OCI-LY7 (cell line): ENCODE measurements at places on chromosomes 5 and 9.
A peak's percentile ranks its signal among the peaks of the same experiment; 100 is the strongest.

GRCh38 chr5:368183-369084 is 46.9 kb downstream of the AHRR start:
- DNase-seq: peak; percentile 24

DNA sequence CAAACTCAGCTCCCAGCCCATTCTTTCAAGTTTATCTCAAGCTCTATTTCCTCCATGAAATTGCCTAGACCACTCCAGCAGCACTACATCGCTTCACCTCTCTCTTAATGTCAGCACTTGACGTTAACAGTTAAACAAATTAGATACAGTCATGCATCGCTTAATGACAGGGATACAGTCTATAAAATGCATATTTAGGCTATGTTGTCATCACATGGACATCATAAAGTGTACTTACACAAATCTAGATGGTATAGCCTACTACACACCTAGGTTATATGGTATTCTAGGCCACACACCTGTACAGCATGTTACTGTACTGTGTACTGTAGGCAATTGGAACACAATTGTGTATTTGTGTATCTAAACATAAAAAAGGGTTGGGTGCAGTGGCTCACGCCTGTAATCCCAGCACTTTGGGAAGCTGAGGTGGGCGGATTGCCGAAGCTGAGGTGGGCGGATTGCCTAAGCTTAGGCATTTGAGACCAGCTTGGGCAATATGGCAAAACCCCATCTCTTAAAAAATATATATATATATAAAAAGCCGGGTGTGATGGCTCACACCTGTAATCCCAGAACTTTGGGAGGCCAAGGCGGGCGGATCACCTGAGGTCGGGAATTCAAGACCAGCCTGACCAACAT is 13.4 kb upstream of the PCSK5 start:
- no peak for DNase-seq

DNA sequence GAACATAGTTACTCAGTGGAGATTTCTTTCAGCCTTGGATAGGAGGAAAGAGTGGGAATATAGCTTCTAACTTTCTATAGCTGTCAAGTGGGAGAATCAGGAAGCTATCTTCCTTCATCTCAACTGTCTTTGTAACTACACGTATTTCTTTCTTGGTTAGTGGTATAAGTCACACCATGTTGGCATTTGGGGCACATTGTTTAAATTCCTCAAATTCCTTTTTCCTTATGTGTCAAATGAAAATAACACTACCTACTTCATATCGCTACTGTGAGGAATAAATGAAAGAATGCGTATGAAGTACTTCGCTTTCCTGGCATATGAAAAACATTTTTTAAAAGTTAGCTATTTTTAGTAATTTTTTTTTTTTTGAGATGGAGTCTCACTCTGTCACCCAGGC is 1082.5 kb upstream of the WWC1 start:
- DNase-seq: no peak

DNA sequence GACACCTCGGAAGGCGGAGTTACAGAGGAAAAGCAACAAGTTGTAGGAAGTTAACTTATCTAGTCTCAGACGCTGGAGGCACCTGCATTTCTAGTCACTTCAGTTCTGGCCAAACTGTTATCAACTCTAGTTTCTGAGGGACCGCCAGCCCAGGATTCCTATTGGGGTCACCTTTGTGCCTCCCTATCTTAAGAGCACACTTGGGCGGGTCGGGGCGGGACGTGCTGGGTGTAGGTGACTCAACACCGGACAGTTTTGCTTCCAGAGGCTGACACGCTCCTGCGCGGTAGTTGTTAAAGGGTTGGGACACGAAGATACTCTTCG is 679 bp upstream of the KDM4C start:
- DNase-seq: no peak

DNA sequence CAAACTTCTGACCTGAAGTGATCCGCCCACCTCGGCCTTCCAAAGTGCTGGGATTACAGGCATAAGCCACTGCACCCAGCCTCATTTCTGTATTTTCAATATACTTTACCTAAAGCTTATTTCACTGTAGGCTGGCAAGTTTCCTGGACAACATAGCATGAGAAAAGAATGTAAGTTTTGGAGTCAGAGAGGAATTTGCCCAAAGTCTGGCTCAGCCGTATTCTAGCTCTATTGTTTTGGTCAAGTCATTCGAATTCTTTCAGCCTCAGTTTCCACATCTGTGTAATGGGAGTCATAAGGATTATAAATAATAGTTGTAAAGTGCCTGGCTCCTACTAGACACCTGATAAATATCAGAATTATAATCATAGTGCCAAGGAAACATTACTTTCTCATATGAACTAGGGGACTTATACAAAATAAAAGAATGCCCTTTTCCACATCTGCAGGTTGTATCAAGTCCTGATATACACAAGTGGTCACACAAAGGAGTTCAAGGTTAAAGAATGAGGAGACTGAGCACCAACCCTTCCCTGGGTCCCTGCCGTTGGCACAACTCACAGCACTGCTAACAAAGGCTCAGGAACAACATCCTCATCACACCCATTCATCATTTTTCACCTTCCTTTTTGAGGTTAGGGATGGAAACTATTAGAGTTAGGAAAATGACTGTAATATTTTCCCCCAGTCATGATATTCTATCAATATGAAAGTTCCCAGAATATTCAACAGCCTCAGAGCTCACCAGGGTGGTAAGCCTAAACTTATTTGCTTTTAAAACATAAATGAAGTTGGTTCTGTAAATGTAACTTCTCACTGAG is 34.6 kb upstream of the RAI14 start:
- DNase-seq: no peak

DNA sequence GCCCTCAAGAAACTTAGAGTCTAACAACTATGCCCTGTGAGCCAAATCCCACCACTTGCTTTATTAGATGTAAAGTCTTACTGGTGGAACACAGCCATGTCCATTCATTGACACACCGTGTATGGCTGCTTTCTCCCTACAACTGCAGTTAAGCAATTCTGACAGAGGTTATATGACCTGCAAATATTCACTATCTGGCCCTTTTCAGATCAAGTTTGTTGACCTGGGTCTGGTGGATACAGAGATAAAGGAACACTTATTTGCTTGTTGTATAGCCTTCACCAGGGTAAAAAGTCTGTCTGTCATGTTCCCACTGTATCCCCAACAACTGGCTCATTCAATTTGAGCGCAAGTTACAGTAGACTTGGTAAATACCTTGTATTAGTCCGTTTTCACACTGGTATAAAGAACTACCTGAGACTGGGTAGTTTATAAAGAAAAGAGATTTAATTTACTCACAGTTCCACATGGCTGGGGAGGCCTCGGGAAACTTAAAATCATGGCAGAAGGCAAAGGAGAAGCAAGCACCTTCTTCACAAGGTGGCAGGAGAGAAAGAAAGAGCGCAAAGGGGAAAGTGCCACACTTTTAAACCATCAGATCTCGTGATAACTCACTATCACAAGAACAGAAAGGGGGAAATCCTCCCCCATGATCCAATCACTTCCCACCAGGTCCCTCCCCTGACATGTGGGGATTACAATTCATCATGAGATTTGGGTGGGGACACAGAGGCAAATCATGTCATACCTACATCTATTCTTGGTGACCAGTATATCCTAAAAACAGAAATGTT is 27.9 kb downstream of the DEPDC1B start:
- no peak for DNase-seq

- DNase-seq: no peak
Observed at GRCh38 chr5:24547132-24547531, 97.6 kb downstream of the CDH10 start.

DNA sequence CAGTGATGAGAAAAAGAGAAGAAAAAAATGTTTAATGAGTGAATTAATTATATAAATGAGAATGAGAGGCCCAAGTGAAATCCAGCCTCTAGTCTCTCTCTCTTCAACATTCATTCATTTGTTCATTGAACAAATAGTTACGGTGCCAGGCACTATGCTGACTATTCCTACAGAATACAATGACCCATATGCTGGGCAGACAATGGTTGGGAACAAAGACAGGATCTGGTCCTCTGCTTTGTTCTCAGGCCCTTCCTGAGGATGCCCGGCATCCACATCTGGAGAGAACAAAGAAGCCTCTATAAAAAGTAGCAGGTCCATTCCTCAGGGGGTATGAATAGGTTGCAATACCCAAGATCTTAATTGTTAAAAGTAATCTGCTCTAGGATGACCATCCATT is 6.9 kb downstream of the ADAM19 start:
- no peak for DNase-seq

DNA sequence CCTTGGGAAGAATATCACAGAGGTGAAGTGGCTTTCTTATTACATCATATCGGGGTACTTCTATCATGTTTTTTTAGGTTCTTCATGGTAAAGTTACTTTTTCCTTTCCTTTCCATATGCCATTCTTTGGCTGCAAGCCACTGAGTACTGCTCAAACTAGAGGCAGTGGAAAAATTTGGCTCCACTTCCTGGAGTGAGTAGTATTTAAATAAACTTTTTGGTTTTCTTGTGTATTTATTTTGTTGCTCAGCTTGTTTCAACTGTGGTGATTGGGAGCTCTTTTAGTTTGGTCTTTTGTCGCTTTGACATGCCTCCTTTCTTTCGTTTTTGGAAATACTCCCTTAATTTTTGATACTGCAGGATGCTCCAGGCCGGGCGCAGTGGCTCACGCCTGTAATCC is 69.8 kb downstream of the WDR70 start:
- DNase-seq: no peak

- DNase-seq: no peak
Observed at GRCh38 chr9:80085668-80086067, 513.9 kb downstream of the TLE4 start.

- no peak for DNase-seq
Observed at GRCh38 chr5:148491015-148491792, 107.4 kb downstream of the FBXO38 start.

GRCh38 chr9:130579738-130580463 is 524 bp downstream of the FUBP3 start:
- DNase-seq: peak; percentile 22

DNA sequence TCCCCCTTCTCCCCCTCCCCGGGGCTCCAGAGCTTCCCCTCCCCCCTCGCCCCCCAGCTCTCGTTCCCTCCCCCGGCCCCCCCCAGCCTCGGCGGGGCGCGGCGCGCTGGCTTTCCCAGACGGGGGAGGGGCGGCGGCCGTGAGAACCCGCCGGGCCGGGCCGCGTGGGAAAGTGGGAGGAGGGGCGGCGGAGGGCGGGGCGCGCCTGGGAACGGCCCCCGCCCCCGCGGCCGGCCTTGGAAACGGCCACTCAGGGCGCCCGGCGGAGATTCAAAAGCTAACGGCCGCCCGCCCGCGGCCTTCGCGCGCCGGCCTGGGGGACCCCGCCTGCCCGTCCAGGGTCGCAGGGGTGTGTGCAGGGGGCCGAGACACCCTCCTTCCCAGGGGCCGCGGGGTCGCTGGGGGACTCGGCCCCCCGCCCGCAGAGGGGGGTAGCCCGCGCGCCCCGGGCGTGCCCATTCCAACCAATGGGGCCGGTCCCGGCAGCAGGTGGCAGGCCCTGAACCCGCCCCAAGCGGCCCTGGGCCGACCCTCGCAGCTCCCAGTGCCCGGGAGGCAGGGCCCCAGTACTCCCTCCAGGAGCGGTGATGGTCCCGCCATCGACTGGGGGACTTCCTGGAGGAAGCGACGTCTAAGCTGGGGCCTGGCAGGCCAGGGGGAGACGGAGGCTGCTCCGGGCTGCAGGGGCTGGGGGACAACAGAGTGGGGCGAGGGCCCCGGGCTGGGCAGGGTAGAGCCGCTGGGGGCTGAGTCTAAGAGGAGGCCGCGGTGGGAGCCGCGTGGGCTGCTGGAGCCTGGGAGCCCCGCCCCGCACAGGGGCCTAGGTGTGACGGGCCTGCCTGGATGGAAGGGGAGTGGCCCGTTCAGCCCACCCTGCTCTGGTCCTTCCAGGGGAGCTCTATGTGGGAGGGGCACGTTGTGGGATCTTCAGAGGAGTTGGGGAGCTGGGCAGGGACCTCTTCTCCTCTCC is 14.2 kb upstream of the NRARP start:
- peak; percentile 41 for DNase-seq
